WTC11 (cell line): ENCODE measurements at places on chromosomes 2 and 18.

- DNase-seq = no peak
Observed at GRCh38 chr2:143950704-143951103, 569.2 kb downstream of the ZEB2 start.

DNA sequence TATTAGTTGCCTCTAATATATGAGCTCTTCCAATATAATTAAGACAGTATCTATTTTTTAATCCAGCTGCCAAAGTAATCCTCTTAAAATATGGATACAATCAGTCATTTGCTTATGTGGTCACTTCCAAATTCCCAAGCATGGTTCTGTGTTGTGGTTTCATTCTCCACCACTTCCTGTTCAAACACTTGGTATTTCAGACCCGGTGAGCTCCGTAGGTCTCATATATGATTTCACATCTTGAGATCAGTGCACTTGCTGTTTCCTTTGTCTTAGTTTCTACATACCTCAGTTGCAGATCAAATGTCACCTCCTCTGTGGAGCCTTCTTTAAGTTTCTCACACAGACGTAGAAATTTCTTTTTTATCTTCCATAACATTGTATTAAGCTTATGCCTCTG is 254.2 kb downstream of the KCNS3 start:
- no peak for DNase-seq

- DNase-seq = no peak
Observed at GRCh38 chr2:75055142-75055819, 96.8 kb downstream of the POLE4 start.

GRCh38 chr2:70904371-70905216 is 31.1 kb upstream of the ATP6V1B1 start:
- DNase-seq = peak; percentile 62

- DNase-seq = no peak
Observed at GRCh38 chr2:134218930-134219658, 34.8 kb upstream of the MGAT5 start.

DNA sequence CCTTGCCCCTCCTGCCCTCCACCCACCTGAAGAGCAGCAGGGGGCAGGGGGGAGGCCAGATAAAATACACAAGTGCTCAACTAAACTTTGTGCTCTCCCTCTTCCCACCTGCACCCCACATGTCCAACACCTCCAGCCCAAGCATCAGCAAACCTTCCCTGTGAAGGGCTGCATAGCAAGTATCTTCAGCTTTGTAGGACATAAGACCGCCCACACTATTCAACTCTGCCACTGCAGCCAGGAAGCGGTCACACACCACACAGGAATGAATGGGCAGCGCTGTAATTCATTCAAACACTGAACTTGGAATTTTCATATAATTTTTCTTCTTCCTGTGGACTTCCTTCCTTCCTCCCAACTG is 27.5 kb downstream of the TFCP2L1 start:
- DNase-seq = no peak

DNA sequence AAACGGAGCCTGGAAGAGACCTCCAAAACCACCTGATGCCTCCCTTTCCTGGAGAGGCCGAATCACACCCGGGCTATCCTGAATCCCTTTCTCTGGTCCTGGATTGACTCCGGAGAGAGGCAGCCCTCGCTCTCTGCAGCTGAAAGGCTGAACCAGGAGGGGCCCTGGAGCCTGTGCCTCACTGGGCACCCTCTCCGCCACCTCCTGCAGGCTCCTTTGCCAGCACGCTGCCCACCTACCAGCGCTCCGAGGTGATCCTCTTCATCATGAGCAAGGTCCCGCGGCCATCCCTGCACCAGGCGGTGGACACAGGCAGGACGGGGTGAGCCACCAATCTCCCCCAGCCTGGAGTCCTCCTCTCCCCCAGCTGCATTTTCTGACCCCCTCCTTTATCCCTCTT is 35.7 kb downstream of the POMC start:
- DNase-seq = no peak

DNA sequence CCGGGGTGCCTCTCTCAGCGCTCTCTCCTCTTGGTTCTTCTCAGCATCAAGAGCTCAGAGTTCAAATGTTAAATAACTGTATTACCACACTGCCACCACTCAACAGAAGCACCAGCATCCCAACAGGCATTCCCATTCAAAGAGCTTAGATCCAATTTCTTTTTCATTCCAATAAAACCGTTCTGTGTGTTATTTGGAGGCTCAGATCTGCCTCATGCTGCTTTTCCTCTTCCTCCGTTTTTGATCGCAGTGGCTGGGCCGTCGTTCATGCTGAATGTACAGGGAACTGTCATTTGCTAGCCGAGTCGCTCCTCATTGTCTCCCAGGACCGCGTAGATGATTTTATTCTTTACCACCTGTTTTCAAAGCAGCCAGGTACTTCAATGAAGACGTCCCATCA is 798.9 kb upstream of the SALL3 start:
- DNase-seq = no peak

DNA sequence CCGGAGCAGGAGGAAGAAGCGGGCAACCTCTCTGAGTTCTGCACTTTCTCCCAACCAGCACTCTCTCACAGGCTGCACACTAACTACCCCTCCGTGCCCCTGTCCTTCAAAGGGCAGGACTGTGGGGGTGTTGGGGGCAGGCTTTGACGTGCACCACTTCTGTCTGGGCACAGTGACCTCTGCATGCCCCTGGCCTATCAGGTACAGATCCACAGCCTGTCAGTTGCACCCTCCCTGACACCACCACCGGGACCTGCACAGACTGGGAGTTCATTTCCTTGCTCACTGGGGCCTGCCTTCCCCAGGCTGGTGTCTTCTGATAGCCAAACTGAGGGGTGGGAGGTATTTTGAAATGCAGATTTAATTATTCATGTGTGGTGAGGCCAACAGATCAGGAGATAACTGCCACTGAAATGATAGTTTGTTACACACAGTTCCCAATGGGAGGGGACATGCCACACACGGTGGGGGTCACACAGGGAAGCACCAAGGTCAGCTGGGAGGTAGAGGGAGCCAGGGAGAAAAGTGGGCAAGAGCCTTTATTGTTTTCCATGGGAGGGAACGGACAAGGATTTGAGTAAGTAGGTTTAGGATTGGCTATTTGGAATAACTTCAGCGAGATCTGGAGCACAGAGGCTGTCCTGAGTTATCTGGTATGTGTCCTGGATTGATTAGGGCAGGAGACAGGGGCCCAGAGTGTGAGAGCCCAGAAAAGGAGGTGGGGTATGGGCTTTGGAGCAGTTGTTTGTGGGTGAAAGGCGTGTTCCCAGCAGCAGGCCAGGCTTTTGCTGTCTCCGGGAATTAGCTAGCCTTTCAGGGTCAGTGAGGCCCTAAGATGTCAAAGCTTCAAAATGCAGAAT is 251.6 kb downstream of the AFF3 start:
- DNase-seq = no peak

DNA sequence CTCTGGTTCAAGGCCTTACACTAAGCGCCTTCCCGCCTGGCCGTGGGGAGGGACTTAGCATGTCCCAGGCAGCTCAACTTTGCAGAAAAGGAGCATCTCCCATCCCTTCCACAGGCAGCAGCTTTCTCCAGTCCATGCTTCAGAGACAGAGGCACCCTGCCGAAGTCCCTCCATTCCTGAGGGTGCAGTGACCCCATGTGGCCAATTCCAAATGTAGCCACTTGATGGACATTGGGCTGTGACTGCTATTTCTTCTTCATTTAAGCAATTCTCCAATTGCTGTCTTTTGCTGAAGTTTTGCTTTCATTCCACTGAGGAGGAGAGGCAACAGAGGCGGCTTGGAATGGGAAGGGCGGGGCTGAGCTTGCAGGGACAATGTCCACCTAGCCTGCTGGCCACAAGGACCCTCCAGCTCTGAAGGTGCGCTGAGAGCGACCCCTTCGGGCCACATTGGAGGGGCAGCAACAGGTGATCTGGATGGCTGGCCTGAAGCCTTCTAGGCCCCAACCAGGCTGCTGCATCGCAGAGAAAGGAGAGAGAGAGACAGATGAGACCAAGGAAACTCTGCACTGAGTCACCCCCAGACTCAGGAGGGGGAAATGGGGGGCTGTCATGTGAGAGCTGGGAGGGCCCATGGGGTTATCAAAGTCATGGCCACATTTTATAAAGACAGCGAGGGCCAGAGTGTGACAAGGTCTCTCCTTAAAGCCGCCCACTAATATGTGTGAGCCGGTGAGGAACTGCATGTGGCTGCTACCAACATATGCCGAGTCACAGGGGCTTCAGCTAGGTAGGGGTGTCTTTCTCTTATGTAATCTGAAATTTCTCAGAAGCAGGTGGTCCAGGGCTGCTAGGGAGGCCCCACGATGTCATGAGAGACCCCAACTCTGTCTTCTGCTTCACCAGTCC is 61.3 kb downstream of the LONRF2 start:
- DNase-seq = peak; percentile 80

- DNase-seq = no peak
Observed at GRCh38 chr2:147135376-147135775, 709.5 kb upstream of the ACVR2A start.

- DNase-seq = no peak
Observed at GRCh38 chr2:136008205-136008865, 22.9 kb upstream of the DARS1 start.

GRCh38 chr2:108376774-108377173 is 980 bp upstream of the SULT1C4 start:
- no peak for DNase-seq

GRCh38 chr18:57025540-57025939 is 121.3 kb upstream of the BOD1L2 start:
- DNase-seq = no peak

DNA sequence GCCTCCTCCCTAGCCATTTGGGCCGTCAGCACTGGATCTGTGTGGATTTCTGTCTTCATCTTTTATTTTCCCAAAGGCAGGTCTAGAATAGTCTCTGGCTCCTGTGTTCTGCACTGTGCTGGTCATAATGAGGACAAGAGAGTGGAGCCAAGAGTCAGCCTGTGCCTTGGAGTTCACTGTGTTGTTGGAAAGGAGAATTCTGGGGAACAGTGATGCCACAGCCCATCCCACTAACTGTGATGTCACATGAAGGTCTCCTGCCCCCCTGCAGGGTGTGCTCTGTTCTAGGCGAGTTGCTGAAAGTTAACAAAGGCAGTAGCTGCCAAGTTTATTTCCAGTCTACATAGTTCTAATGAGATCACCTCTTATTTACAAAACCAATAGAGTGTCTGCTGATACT is 248.5 kb downstream of the TPGS2 start:
- no peak for DNase-seq

GRCh38 chr2:3434654-3435053 is 55.2 kb downstream of the TRAPPC12 start:
- DNase-seq = no peak

- DNase-seq = no peak
Observed at GRCh38 chr18:31497404-31497835, 557 bp upstream of the DSG2 start.

DNA sequence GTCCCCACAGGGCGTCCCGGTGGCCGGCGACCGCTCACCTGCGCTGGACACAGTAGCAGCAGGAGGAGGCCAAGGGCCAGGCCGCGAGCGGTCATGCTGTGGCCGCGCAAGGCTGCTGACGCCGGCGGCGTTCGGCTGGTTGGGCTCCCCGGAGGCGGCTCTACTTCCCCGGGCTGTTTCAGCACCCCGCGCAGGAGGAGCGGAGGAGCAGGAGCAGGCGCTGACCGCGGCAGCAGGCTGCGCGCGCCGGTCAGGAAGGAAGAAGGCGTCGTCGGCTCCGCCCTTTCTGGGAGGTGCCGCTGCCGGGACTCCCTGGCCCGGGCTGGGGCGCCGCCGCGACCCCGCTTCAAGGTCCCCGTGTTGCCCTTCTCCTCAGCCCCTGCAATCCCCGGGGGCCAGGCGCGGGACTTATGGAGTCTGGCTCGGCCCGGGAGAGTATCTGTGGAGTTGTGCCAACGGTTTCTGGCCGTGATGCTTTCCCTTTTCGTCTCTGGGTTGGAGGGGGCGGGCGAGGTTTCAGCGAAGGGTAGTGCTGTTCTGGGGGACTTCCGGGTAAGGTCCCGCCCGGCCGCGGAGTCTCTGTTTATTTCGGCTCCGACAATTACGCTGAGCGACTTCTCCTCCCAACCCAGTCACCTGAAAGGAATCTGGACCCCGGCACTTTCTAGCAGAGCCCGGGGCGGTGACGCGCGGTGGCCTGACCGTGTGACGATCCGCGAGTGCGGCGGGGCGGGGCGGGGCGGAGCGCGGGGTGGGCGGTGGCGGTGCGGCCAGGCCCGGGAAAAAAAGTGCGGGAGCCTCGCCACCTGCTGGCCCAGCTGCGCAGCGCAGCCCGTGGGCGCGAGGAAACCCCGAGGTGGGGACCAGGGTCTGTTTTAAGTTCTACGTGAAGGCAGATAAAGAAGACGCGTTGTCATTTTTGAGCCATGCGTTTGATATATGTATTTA is at the start of gene NPC1:
NPC1 (minus strand) TSS at position 258 of the 948 bp plus-strand sequence; CDS start at position 95, 163 bp downstream.
- peak; percentile 90 for DNase-seq

GRCh38 chr2:162175714-162176113 is 23.7 kb upstream of the GCG start:
- no peak for DNase-seq

GRCh38 chr2:204177977-204178522 is 241.5 kb downstream of the ICOS start:
- peak; percentile 74 for DNase-seq

DNA sequence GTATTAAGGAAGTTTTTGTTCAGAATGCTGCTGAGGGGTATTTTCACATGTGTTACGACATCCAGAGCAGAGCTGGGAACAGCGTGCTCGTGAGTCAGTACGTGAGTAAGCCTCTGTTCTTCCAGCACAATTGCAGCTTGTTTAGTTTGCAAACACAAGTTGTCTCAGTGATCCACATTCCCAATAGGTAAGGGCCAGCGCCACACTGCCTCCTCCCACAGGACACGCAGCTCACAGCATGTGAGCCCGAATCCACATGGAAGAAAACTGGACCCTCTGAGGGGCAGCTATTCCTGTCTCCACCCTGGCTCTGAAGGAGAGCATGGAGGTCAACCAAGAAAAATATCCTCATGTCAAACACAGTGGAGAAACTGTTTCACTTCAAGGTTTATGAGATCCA is 173.9 kb upstream of the PID1 start:
- no peak for DNase-seq

GRCh38 chr2:141498561-141498960 is 632.3 kb downstream of the LRP1B start:
- no peak for DNase-seq

- no peak for DNase-seq
Observed at GRCh38 chr2:37091873-37092272, 7.6 kb downstream of the GPATCH11 start.

DNA sequence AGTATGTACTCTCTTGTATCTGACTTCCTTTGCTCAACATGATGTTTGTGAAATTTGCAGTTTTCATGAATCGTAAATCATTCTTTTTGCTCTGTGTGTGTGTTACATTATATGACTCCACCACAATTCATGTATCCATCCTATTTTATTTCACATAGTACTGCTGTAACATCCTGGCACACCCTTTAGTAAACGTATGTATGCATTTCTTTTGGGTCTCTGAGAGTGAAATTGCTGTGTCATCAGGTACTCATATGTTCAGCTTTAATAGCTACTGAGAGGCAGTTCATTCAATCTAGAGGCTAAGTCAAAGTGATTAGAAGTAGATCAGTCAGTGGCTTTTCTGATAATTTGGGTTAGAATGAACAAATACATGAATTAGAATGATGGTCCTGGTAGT is 118.8 kb downstream of the ESCO1 start:
- no peak for DNase-seq
